ENCODE measurements at places on chromosomes 1 and 21.

DNA sequence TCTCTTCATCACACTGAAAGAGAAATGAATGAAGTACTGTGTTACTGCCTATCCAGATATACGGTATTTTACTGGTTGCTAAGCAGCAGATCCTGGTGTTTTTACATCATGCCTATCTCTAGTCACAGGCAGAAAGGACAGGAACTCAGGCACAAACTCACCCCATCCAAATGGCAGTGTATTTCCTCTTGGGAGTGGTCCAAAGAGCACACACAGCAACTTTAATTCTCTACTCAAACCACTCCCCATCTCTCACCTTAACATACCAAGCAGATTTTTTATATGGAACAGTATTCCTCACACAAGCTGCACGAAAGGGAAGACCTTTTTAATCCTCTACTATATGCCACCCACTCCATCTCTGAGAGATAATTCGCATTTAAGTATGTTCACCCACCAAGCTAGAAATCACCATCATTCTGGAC, 27.3 kb downstream of the EIF4G3 start:
- DNase-seq = peak; percentile 26

GRCh38 chr1:180131510-180131909, 23.2 kb upstream of the QSOX1 start:
- peak; percentile 76 for DNase-seq

DNA sequence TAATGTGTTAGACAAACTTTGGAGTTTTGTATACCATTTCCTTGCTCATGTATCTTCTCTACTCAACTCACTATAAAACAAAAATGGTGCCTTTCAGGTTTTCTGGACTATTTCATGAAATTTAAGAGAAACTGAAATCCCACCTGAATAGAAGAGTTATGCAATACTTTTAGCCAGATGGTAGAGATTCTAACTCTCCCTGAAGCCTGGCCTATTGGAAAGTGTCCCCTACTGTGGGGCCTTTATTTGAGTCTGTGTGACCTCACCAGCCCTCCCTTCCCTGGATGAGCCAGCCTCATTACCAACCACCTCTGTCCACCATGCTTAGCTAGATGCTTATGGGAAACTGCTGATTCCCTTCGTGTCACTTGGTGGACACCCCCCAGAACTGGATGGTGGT, 35.5 kb downstream of the TBX19 start:
- DNase-seq = no peak

- DNase-seq = no peak
Observed at GRCh38 chr1:230065571-230065970, 1.5 kb upstream of the GALNT2 start.

- DNase-seq = no peak
Observed at GRCh38 chr1:198030682-198031081, 113.5 kb downstream of the LHX9 start.

GRCh38 chr1:77281491-77282186, at the start of gene AK5:
AK5 (plus strand) TSS chr1:77282019; CDS start chr1:77282314, 295 bp downstream.
- DNase-seq = no peak

DNA sequence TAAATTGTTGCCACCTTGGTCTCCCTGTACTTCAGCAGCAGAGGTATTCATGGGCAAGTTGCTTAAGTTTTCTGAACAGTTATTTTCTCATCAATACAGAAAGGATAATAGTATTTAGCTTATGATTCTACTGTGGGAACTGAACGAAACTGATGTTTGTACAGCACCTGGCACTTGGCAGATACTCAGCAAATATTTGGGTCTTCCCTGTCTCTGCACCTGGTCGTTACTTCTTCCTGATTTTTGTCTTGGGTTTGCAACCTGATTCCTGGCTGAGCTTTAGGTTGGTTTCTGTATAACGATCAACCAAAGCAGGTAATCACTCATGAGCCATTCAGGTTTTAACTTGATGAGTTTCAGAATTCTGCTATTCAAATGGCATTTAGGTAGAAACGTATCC, 490.6 kb downstream of the KIF26B start:
- DNase-seq = no peak

- peak; percentile 98 for DNase-seq
Observed at GRCh38 chr1:15949453-15950245, 26.3 kb downstream of the ZBTB17 start.

- DNase-seq = no peak
Observed at GRCh38 chr1:180278194-180278515, 48.1 kb downstream of the LHX4 start.

GRCh38 chr1:27632387-27633297, 2.3 kb downstream of the FGR start:
- peak; percentile 55 for DNase-seq

- DNase-seq = no peak
Observed at GRCh38 chr1:119225265-119225664, 84.8 kb upstream of the WARS2 start.

GRCh38 chr1:85473390-85473789, 8.4 kb upstream of the DDAH1 start:
- DNase-seq = no peak

- no peak for DNase-seq
Observed at GRCh38 chr1:113660088-113660487, 99.2 kb downstream of the PHTF1 start.

GRCh38 chr1:235272851-235273250, 55.1 kb downstream of the ARID4B start:
- peak; percentile 68 for DNase-seq

DNA sequence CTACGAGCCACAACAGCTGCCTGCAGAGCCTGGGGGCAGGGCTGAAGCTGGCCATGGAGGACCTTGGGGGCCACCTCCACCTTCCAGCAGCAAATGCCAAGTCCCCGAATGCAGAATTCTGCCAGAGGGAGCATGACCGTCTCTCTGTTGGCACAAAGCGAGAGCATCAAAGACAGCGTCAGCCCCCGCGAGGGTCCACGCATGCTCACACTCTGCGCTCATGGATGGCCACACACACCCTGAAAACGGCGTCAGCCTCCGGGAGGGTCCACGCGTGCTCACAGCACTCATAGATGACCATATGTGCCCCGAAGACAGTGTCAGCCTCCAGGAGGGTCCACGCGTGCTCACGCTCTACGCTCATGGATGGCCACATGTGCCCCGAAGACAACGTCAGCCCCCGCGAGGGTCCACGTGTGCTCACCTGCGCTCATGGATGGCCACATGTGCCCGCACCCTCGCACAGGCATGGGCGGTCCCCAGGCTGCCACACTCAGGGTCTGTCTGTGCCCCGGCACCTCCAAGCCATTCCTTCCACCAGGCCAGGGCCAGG, 46.5 kb downstream of the MORN1 start:
- no peak for DNase-seq

DNA sequence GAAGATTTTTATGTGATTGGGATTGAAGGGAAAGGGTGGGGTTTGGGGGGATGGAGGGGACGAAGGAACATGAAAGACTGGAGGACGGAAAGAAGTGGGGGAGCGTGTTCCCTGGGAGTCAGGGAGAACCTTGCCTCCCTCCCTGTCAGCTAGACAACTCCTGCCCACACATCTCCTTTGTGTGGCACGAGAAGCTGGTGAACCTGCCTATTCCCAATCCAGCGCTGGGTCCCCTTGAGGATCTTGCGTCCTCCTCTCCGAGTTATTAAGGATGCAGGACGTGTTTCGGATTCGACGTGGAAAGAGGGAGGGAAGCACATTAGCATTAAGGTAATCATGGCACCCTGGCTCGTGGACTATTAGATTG, 1.4 kb downstream of the LRRC7 start:
- no peak for DNase-seq

DNA sequence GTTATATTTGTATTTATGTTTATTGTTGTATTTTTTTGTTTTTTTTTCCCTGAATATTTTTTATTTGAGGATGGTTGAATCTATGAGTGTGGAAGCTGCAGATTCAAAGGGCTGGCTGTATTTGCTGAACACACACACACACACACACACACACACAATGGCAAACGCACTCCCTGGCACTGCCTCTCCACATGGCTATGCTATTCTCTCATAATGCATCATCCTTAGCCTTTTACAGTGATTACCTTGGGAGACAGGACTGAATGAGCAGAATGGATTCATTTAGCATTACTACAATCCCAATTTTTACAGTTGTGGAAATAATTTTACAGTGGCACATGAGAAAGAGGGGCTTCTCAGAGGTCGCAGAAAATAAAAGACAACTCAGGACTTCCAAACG, 390.1 kb downstream of the PCP4 start:
- no peak for DNase-seq

- no peak for DNase-seq
Observed at GRCh38 chr1:204520834-204521709, 4.9 kb downstream of the MDM4 start.

GRCh38 chr1:94165843-94166242, 44.9 kb upstream of the ABCA4 start:
- no peak for DNase-seq

DNA sequence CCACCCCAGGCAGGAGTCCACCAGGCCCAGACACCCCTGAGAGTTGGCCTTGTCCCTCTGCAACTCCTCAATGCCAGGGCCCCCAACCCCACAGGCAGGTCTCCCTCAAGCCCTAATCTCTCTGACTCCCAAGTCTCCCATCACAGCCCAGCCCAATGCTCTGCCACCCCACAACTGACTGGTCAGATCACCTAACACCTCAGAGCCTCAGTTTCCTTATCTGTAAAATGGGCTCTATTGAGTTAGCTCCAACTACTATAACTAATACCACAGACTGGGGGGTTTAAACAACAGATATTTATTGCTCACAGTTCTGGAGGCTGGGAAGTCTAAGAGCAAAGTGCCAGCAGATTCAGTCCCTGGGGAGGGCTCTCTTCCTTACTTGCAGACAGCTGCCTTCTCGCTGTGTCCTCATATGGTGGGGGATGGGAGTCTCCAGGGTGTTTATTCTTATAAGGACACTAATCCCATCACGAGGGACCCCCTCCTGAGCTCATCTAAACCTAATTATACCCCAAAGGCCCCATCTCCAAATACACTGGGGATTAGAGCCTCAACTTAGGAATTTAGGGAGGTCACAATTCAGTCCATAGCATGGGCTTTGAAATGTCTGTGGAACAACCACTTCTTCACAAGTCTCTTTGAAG, 34.9 kb upstream of the ZC3H12A start:
- DNase-seq = no peak

DNA sequence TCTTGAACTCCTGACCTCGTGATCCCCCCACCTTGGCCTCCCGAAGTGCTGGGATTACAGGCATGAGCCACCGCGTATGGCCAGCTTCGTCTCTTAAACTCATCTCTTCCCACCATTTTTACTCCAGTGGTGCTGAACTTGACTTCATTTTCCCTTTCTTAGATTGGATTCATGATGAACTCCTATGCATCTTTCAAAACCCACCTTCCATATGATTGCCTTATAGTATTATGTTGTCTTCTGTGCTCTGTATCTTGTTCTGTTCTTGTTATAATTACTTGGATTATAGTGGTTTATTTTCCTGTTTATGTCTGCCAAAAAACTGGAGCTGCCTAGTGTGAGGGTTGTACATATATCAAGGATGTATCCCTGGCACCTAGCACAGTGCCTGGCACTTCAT, 110.8 kb upstream of the GADD45A start:
- DNase-seq = no peak

DNA sequence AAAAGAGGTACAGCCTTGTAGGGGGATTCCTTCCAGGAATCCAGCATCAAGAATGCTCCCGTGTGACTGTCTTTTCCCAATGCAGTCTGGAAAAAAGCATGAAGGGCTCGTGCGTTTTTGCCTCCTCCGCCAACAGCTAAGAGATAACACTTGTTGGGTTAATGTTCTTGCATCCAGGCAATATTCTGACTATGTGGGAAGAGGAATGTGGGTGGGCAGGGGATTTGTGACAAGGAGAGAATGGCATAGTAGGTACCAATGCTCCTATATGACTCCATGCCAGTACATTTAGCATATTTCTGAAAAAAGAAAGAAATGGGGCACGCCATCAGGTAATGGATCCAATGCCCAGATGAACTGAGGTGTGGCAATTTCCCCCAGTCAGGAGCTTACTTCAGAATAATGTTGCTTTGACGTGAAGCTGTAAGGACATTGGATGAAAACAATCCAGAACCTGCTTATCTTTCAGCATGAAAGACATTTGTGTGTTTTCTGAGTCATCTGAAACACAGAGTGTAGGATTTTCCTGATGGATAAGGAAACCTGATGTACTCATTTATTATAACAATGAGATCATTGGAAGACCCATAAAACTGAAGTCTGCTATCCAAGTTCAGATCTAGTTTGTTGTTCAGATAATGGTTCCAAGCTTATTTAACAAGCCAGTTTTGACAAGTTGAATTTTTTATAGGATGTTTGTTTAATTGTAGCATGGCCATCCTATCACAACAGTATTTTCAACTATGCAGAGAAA, 105.5 kb downstream of the LYPLAL1 start:
- no peak for DNase-seq
